Kidney capillary endothelial cell (primary cell): ENCODE measurements at places on chromosomes 6 and 20.

- DNase-seq, result no peak
Measured at GRCh38 chr6:167329014-167329413, 4.1 kb downstream of the TTLL2 start.

DNA sequence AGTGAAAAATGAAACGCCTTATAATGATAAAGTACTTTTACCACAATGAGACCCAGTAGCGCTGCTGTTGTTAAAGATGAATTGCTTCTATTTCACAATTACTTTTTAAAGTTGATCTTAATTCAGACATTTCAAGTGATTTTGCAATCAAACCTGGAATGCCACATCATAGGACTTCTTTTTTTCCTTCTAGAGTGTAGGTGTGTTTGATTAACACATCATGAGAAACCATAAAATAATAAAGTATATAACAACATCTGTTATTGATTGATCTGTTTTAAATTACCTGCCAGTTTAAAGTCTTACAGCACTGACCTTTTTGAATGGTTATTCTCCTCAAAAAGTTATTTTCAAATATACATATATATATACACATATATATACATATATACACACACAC is 38.6 kb downstream of the HEBP2 start:
- no peak for DNase-seq

- peak; percentile 76 for DNase-seq
Measured at GRCh38 chr6:39426073-39426456, 103.6 kb upstream of the KCNK16 start.

- no peak for DNase-seq
Measured at GRCh38 chr20:5146871-5147592, 20.2 kb downstream of the CDS2 start.

DNA sequence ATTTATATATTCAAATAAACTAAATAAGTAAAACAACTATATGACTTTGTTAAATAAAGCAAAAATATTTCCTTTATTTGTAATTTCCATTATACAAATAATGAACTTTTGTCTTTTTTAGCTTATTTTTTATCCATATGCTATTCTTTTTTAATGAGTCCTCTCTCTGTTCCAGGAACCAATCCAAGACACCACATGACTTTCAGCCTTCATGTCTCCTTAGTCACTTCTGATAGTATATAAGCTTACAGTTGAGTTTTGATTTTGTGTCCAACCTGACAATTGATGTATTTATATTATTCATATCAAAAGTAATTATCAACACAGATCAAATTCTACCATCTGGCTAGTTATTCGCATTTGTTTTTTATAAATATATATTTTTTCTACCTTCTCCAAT is 582.3 kb upstream of the GJE1 start:
- no peak for DNase-seq
